ENCODE measurements at places on chromosomes 7 and 10.

- DNase-seq = no peak
Measured at GRCh38 chr10:97140049-97140846, 45.5 kb downstream of the SLIT1 start.

- no peak for DNase-seq
Measured at GRCh38 chr10:116760919-116761318, 18.6 kb upstream of the HSPA12A start.

GRCh38 chr10:86300399-86300925 lies 66.1 kb downstream of the GRID1 start:
- peak; percentile 16 for DNase-seq

DNA sequence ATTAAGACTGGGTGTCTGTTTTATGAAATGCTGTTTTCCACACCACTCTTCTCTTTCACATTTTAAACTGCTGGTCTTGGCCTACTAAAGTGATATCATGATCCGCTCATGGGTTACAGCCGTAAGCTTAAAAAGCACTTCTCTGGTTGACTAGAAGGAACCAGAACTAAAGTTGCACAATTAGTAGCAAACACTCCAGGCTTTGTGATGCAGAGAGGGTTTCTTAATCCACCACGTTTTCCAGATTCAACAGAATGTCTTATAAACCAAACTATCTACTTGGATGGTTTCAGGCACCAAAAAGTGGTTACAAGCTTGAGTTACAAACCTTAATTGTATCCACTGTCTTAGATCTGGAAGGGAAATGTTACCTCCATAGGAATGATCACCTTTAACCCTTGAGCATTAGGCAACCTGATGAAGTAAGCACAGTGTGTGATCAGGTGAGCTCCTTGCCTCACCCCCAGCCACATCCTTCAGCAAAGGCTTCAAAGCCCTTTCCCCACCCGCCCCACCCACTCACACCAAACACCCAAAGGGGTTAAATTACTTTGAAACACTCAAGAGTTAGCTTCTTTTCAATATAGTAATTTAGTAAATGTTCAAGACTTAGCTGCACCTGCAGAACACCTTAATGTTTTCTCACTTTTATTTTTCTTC lies 3.5 kb downstream of the ELMO1 start:
- DNase-seq = no peak
